Activated naive CD4-positive, alpha-beta T cell treated with anti-CD3 and anti-CD28 coated beads, Interleukin-2, amount 50 U/mL, for 72 hours (primary cell): ENCODE measurements at places on chromosomes 6 and 20.

DNA sequence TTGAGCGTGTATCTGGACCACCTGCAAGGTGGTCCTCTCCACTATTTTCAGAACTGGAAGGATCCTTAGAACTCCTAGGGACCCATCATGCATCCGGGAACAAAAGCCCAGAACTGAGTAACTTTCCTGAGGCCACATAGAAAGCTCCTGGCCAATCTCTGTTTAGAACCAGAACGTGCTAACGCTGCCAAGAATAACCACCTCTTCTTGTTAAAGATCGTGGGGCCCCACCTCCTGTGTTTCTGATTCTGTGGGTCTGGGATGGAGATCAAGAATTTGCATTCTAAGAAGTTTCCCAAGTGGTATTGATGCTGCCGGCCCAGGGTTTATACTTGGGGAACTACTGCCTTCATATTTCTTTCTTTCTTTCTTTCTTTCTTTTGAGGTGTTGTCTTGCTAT is 13.3 kb downstream of the CD40 start:
- DNase-seq, result no peak

GRCh38 chr6:50853939-50854338 is 35.3 kb downstream of the TFAP2B start:
- DNase-seq, result no peak

DNA sequence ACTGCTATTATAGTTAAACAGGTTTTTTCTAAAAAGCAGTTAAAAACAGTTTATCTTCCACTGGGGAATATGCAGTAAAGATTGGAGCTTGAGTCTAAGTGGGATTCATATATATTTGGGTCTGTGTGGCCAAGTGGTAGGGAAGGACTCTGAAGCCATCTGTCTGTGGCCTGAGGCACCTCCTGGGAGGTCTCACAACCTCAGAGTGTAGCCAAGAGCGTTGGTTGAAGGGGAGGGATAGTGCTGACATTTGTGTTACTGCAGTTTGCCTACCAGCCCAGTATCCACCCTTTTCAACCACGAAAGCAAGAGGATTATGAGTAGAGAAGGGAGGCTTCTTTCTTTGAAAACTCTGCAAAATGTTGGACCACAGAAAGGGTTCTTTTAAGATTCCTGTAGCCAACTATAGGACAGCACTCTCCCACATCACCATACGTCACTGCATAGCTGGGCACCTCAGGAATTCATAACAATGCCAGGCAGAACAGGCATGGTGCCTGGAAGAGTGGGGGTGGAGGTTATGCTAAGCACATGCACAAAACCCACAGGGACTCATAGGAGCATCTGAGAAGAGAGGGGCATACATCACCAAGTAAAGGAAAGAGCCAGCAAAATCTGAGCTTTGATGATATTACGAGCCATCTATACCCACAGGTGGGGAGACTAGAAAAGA is 90.5 kb upstream of the HEY2 start:
- DNase-seq, result no peak

- no peak for DNase-seq
Measured at GRCh38 chr6:1325461-1326309, 13.8 kb downstream of the FOXQ1 start.
